ENCODE measurements at places on chromosomes 13 and 19.

- no peak for DNase-seq
Measured at GRCh38 chr13:37666036-37666435, 67.5 kb upstream of the POSTN start.

DNA sequence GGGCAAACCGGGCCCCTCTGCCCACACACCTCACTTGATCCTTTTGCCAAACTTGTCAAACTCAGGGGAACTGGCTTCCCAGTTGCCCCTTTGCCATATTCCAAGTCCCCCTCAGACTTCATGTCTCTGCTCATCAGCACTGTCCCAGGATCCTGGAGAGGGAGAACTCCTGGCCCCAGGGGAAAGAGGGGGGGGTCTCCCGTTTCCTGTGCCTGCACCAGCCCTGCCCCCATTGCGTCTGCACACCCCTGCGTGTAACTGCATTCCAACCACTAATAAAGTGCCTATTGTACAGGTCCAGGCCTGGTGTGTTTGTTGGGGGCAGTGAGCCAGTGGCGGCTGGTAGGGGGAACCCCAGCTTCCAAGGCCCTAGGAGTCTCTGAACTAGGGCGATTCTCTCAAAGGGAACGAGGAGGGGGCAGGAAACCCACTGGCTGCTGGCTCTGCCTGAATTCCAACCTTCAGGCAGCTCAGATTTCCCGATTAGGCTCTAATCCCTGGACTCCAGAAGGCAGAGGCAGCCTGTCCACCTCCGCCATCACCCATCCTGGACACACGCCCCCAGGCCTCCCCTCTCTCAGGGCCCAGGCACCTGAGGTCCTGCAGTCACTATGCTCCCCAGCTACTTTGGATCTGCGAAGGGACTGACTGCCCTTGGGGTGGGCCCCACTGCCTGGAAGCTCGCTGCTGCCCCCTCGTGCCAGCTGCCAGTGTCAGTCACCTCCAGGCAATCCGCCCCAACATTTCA lies 9.7 kb upstream of the ILF3 start:
- peak; percentile 81 for DNase-seq

DNA sequence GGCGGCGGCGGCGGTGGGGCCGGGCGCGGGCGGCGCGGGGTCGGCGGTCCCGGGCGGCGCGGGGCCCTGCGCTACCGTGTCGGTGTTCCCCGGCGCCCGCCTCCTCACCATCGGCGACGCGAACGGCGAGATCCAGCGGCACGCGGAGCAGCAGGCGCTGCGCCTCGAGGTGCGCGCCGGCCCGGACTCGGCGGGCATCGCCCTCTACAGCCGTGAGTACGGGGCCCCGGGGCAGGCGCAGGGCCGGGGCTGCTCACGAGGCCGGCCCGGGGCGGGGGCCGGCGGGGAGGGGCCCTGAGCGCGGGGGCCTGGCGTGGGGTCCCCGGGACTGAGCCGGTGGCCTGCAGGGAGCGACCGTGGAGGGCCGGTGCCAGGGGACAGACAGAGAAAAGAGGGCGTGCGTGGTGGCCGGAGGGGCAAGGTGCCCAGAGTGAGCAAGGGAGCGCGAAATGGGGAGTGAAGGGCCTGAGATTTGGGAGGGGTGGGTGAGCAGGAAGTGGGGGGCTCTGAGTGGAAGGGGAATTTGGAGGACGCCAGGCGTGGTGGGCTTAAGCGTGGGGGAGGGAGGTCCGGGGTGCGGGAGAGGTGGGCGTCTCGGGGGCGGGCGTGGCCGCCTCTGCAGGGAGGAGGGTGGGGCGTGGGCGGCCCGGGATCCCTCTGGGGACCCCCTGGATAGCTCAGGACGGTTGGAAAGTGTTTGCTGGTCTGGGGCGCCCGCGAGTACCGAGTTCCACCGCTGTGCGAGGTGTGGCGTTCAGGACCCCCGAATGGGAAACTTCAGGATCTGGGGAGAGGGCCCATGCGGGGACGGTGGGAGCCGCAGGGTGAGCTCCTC lies 575 bp downstream of the CARM1 start:
- DNase-seq = peak; percentile 23

GRCh38 chr19:10646456-10647159 lies 7.5 kb upstream of the ILF3 start:
- DNase-seq = no peak

- DNase-seq = peak; percentile 58
Measured at GRCh38 chr19:48511800-48512503, at the start of gene LMTK3. Gene LMTK3 (minus strand): TSS chr19:48511835. CDS start chr19:48511576, 259 bp downstream.

- DNase-seq = no peak
Measured at GRCh38 chr13:73701160-73701559, 433.0 kb downstream of the KLF12 start.

- DNase-seq = no peak
Measured at GRCh38 chr13:82036602-82037001, 1695.7 kb upstream of the SPRY2 start.

DNA sequence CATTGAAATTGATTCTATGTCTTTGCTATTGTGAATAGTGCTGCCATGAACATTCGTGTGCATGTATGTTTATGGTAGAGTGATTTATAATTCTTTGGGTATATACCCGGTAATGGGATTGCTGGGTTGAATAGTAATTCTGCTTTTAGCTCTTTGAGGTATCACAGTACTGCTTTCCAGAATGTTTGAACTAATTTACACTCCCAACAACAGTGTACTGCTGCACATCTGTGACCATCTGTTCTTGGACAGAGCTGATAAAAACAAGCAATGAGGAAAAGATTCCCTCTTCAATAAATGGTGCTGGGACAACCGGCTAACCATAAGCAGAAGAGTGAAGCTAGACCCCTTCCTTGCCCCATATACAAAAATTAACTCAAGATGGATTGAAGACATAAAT lies 231.0 kb downstream of the MYO16 start:
- DNase-seq = no peak

DNA sequence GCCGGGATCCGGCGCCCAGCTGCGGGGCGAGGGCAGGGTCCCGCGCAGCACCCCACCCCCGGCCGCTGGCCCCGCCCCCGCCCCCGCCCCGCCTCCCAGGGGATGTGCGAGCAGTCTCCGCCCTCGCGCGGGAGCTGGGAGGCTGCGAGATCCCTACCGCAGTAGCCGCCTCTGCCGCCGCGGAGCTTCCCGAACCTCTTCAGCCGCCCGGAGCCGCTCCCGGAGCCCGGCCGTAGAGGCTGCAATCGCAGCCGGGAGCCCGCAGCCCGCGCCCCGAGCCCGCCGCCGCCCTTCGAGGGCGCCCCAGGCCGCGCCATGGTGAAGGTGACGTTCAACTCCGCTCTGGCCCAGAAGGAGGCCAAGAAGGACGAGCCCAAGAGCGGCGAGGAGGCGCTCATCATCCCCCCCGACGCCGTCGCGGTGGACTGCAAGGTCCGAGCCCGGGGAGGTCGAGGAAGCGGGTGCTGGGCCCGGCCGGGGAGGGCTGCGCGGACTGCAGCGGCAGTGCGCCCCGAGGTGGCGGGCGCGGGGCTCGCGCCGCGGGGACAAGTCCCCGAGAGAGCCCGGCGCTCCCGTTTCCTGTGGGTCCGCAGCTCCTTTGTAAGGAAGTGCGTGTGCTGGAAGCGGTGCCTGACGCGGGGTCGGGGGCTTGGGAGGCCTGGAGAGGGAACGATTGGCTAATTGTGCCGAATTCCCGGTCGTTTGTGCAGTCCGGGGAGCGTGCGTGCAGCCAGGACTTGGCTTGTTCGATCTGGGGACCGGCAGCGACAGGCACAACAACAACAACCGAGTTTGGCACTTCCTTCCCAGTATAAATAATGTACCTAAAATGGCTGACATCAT lies at the start of gene ITM2B:
Gene ITM2B (plus strand): TSS at position 161 of the 843 bp plus-strand sequence. CDS start 155 bp downstream, at position 316.
- DNase-seq = peak; percentile 51

- no peak for DNase-seq
Measured at GRCh38 chr19:2952953-2953481, 8.2 kb upstream of the ZNF77 start.

DNA sequence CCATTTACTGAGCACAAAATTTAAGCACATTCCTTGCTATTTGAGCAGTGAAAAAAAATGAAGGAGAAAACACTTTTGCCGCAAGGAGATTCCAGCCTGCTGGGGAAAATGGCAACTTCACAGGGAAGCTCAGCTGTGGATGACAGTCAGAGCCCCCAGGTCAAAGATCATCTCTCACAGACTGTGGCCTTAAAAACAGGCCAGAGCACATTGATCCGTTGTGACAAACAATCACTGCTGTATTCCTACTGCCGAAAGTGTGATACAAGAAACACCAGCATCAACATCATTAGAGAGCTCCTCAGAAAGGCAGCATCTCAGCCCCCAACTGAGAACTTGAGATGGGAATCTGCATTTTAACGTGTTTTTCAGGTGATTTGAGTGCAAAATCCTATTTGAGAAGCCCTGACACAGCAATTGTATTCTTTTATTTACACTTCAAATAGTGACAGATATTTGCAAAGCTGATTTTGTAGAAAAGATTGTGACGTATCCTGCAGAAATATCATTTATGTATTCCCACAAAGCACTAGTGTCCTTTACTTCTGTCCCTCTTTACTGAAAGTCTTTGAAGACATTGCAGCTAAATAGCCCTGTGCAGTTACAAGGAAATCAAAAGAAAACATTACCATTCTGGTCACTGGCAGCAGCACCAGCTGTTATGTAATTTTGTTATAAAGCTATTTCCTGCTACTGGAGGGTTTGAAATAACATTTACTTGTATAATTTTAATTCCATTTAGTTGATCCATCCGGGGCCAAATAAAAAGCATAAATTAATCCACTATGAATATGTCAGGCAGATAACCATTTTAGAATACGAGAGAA lies 652.0 kb downstream of the LIG4 start:
- DNase-seq = no peak

- DNase-seq = no peak
Measured at GRCh38 chr19:4310247-4311121, 6.1 kb downstream of the FSD1 start.

- no peak for DNase-seq
Measured at GRCh38 chr19:17997969-17998826, 9.8 kb upstream of the ARRDC2 start.

GRCh38 chr19:20365146-20365545 lies 198.1 kb downstream of the ZNF486 start:
- no peak for DNase-seq

GRCh38 chr13:112846411-112847115 lies 122.5 kb upstream of the MCF2L start:
- DNase-seq = no peak

- no peak for DNase-seq
Measured at GRCh38 chr13:105948143-105948542, 587.3 kb downstream of the EFNB2 start.

DNA sequence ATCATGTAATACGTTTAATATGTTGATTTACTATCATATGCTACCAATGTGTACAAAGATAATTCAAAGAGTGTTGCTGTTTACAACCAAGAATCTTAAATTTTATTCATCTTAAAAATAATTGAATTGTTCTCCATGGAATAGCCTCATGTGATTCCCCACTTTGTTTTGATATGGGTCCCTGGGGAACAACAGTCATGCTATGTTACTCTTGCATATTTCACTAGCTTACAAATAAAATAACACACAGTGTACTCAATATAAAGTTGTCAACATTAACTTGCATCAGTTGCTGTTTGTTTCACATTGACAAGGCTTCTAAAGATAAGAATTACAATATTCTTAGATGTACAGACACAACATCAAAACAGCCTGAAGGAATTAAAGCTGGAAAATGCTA lies 2.3 kb downstream of the ENOX1 start:
- DNase-seq = no peak

- no peak for DNase-seq
Measured at GRCh38 chr19:12647047-12647446, 19.5 kb downstream of the MAN2B1 start.

GRCh38 chr13:66623129-66623820 lies 606.9 kb downstream of the PCDH9 start:
- DNase-seq = no peak

DNA sequence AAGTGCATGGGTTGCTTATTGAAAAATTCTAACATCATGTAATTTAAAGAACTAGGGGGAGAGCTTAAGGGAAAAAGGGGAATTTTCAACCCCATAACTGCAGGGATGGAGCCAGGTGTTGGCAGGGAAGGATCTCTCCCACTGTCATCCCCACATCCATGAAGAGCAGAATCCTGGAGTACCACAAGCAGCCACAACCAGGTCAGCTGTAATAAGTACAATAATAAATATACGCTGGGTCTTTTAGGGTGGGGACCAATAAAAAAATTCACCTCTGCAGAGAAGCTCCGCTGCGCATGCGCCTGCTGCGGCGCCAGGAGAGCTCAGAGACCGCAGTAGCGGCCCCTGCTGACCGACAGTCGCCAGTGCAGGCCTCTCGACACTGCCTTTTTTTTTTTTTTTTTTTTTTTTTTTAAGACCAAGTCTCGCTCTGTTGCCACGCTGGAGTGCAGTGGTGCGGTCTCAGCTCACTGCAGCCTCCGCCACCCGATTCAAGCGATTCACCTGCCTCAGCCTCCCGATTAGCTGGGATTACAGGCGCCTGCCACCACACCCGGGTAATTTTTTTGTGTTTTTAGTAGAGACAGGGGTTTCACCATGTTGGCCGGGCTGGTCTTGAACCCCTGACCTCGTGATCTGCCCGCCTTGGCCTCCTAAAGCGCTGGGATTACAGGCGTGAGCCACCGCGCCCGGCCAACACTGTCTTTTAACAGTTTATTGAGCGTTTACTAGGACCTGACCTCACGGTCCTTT lies 2.5 kb upstream of the EEF2 start:
- DNase-seq = peak; percentile 88

DNA sequence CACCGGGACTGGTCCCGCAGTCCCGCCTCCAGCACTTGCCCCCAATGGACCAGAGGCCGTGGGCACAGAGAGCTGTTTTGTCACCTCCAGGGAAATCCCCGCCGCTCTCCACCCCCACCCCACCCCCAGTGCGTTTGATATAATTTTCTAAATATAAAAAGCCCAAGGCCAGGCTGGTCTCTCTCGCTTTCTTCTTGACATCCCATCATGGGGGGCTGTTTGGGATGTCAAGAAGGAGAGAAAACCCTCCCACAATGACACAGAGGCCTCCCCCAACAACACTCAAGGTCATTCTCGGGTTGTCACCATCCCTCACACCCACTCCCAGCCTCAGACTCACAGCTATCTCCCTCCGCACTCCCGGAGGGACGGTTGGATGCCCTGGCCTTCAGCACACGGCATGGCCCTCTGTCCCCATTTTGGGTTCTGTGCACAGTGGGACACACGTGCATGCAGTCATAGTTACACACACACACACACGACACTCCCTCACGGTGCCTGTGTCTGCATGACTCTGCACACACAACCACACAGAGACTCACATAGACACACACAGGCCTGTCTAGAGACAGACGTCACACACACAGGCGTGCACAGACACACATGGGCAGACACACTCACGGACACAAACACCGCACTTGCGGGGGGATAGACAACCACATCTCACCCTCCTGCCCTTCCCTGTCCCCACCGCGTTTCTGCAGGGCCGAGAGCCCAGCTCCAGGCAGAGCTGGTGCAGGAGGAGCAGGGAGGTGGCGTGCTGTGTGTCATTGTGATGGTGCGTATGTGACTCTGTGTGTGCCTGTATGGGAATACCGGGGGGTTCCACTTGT lies 4.8 kb upstream of the NFIC start:
- no peak for DNase-seq
